CD8-positive, alpha-beta T cell (primary cell): ENCODE measurements at places on chromosomes 13 and 19. TPM values are rescaled to one million over a fixed set of nuclear protein-coding genes. Genes with fewer than 3 reads are reported as not detected.

GJA3 gene
- 0.08 TPM for total RNA-seq

DNA sequence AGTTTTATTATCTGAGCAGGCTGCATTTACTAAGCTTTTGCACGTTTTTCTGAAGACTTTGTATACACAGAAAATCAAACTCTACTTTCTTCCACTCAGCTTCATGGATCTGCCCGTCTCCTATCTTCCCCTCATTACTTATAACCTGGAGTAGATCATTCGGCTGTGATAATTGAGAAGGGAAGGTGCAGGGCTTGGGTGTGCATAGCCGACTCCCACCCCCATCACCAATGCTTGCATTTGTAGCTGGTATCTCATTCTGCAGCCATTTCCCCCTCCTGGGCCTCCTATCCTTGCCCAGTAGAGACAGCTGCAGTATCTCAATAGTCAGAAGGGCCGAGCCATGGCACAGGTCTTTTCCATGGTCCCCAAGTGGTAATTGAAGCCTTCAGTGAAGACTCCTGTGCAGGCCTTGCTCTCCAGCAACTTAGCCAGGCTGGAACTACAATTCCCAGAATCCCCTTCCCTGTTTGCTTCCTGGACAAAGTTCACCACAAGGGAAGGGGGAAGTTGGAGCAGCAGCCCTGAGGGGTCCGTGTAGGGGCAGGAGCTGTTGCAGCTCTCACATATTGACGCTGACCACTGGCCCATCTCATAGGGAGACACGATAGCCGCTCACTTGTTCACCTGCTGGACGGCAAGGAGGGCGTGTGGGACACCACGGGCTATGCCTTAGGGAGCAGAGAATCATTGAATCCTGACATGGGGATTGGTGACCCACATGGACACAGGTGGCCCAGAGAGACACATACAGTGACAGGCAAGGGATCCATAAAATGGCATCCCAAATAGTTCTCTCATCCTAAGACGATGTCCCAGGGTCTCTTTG is 2.1 kb upstream of the SIGLEC8 start:
- DNase-seq = no peak

DNA sequence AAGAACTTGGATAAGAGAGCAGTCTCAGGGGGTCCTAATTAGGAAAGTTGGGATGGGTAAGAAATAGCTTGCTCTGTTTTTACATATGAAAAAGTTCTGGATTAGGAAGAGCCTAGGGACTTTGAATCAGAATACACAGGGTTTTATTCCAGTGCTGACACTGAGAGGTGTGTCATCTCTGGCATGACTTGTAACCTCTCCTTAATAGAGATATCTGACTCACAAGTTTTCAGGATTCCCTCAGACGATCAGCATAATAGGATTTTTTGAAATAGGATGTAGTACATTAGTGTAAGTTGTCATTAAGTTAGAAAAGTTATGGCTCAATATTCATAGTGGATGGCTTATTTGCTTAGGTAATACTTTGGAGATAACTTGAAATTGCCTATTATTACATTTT is 555.2 kb upstream of the MIR17HG start:
- DNase-seq = no peak

- DNase-seq = no peak
Measured at GRCh38 chr13:30551189-30551588, 66.5 kb upstream of the USPL1 start.

GRCh38 chr13:30121666-30122065 is 185.7 kb downstream of the KATNAL1 start:
- peak; percentile 33 for DNase-seq

DNA sequence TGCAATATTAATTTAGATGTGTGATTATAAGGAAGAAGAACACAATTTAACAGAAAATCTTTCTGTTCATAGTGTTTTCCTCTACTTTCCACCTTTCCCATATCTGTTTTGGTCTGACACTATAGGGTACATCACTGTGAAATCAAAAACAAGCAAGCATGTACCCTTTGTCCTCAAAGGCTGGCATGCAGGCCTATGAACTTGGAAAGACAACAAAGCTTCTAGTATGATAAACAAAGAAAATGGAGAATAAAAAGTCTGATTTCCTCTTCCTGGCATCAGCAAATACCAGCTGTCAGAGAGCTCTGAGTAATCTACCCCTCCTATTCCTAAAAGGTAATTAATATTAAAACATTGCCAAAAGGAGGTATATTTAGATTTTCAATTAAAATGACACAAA is 5.6 kb upstream of the NEK3 start:
- DNase-seq = no peak

MCF2L gene
- total RNA-seq = 13.7 TPM

DNA sequence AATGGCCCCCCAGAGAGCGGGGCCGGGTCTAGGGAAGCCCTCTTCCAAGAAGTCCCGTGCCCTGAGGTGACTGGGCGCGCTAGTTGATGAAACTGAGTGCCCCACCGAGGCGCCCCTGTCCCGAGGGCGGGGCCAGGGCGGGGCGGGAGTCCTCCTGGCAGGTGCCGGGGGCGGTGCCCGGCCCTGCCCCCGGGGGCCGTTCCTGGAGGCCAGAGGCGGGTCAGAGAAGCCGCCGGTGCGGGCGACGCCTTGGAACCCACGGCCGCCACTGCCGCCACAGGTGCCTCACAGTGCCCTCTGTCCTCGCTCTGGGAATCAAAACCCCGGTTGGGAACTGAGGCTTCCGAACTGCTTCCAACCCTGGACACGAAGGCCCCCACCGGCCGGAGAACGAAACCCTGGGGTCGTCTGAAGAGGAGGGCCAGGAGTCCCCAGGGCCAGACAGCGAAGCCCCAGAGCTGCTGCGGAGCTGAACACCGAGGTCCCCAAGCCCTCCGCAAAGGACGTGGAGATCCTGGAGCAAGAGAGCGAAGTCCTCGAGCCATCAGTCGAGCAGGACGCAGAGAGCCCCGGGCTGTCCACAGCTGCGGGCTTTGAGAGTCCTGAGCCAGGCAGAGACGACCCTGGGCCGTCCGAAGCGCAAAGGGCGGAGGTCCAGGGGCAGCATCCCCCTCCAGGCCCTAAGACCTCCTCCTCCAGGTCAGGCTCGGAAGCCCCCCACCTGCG is at the start of gene MISP3:
Gene MISP3 (plus strand): TSS at position 252 of the 726 bp plus-strand sequence. CDS start 524 bp downstream, outside the sequence.
- DNase-seq = peak; percentile 31

DNA sequence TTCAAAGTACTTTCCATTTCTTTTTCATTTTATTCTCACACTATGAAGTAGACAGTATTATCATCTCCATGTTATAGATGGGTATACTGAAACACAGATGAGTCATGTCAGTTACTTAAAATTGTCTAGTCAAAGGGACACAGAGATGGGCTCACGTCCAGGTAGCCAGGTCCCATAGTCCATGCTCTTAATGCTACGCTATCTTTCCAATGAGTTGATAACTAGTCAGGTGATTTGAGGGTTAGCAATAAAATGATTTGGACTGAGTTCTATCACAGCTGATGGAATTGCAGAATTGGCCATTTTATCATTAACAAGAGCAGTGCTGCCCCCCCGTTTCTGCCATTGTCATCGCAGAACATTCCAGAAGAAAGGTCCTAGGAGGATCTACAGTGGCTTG is 318.9 kb downstream of the DLEU7 start:
- DNase-seq = no peak

- DNase-seq = no peak
Measured at GRCh38 chr13:98274921-98275487, 97.9 kb upstream of the RNF113B start.

DNA sequence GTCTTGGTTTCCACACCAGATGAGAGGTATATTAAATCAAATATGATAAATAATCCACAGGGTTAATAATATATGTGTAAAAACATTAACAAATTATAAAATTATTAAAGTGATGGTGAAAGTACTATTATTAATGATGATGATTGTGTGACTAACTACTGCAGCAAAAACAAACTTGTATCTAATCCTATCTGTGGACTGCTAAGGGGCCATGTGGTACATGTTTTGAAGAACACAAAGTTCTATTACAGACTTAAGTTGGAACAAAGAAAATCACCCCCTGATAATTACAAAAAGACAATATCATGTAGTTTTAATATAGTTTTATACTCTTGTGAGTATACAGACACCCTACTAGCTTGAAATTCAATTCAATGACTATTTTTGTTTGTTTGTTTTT is 504.2 kb upstream of the NBEA start:
- DNase-seq = no peak

- no peak for DNase-seq
Measured at GRCh38 chr13:68690567-68690966, 1417.1 kb upstream of the ATXN8OS start.

DNA sequence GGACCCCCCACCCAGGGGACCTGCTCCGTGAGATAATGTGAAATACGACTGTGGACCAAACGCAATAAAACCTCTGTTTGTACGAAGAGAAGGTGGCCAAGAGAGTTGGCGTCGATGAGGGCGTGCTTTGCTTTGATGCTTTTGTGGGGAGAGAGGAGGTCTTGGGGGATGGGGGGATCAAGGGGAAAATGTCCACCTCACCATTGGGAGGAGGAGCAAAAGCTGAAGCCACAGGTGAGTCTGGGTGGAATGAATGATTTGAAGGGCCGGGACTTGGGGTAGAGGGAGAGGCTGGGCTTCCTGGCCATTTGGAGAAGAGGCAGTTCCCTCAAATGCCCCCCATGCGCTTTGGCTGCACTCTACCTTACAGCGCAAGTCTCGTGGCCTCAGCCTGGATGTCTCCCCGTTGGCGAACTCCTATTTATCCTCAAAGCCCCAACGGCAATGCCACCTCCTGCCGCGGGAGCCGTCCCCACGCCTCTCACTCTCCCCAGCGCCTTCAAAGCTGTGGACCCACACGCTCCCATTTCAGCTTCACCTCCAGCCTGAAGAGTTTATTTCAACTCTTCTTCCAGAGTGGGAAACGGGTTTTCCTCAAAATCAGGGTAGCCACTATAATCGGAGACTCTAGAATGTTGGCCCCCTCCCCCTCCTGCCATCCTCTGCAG is 795 bp upstream of the ABCA7 start:
- peak; percentile 52 for DNase-seq

S1PR5 gene
- 22.5 TPM for total RNA-seq

DNA sequence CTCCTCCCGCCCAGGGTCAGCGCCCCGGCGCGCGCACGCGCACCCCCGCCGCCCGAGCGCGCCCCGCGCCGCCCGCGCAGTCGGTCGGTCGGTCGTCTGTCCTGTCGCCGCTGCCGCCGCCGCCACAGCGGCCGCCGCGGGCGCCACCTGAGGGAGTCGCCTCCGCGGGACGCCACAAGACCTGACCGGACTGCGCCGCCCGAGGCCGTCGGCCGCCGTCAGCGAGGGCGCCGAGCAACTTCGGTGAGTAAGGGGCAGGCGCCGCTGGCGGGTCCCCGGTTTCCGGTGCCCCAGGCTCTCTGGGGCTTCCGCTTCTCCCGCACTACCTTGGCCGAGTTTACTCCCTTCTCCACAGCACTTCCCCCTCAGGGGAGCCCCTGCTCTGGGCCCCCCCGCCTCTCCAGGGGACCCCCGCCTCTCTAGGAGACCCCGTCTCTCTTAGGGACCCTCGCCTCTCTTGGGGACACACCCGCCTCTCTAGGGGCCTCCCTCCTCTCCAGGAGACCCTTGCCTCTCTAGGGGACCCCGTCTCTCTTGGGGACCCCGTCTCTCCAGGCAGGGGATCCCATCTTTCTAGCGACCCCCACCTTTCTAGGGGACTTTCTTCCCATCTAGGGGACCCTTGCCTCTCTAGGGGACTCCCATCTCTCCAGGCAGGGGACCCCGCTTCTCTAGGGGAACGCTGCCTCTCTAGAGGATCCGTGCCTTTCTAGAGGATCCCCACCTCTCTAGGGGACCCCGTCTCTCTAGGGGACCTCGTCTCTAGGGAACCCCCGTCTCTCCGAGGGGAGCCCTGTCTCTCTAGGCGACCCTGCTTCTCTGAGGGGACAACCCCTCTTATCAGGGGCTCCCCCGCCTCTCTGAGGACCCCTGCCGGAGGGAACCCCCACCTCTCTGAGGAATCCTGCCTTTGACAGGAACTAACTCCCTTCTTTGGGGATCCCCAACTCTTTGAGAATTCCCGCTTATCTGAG is 19.3 kb upstream of the GATAD2A start:
- DNase-seq = peak; percentile 64

GRCh38 chr13:114027046-114027715 is 53.3 kb upstream of the C13orf46 start:
- DNase-seq = no peak
